ENCODE measurements at places on chromosomes 7 and 10.

GRCh38 chr7:4549681-4550080, 132.4 kb upstream of the FOXK1 start:
- no peak for DNase-seq

DNA sequence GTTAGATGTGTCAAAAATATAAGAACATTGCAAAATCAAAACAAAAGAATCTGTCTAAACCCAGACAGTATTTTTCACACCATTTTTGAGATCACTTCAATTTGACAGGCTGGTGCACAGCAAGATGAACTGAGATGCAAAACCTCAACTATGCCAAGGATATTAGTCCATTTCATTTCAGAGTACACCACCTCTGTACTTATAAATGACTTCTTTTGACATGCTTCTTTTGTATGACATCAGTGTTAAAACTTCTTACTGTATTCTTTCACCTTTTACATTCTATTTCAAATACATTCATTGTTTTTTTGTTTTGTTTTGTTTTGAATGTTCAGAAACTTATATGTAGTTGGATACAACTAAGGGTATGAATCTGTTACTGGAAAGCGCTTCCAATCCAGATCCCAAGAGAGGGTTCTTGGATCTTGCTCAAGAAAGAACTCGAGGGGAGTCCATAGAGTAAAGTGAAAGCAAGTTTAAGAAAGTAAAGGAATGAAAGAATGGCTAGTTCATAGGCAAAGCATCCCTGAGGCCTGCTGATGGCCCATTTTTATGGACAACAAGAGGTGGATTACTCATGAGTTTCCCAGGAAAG, 23.5 kb upstream of the GPR141 start:
- no peak for DNase-seq

GRCh38 chr10:8306685-8307364, 252.3 kb downstream of the GATA3 start:
- no peak for DNase-seq

DNA sequence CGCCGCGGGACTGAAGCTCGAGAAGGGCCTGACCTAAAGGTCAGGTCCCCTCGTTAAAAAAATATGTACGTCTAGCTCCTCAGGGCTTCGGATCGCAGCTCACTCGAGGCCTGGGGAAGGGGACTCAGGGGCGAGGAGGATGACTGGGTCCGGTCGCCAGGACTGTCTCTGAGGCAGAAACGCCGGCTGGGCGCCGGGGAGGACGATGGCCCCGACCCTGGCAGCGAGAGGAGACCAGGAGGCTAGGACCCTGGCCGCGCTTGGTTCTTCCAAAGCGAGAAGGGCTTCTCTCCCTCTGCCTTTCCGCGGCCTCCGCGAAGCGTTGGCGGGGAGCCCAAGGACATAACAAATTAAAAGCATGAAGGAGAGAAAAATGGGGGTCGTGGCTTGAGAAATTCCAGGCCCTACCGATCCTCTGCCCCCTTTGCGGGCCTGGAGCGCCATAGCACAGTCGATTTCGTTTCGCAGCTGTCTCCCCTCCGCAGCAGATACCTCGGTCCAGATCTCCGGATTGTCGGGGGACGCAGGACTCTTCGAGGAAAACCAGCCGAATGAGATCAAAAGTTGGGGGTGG, 3.1 kb downstream of the NKX2-3 start:
- no peak for DNase-seq

- no peak for DNase-seq
Measured at GRCh38 chr10:113356794-113357680, 195.8 kb upstream of the HABP2 start.

GRCh38 chr10:105783936-105784483, 1142.9 kb downstream of the SORCS3 start:
- no peak for DNase-seq

DNA sequence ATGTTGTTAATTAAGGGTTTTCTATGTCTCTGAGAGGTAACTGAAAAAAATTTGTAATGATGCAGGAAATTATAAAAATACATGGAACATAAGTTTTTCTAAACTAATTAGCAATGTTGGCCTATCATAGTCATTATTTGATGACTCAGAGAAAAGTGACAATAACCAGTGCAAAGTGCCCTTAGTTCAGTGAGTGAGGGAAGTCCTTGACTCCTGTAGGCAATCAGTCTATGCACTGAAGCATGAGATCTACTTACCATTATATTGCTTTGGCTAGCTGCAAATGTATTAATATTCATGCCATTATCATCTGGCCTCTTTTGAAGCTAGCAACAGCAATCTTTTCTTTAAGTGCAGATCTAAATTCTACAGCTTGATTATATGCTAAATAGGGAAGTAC, 40.6 kb downstream of the CCDC172 start:
- no peak for DNase-seq

GRCh38 chr7:153354071-153354470, 594.5 kb downstream of the ACTR3B start:
- no peak for DNase-seq

GRCh38 chr10:79560160-79560709, at the start of gene SFTPA2:
TSS of gene SFTPA2 (minus strand) at chr10:79560407. CDS start at chr10:79559483, 924 bp downstream.
- no peak for DNase-seq

GRCh38 chr10:67819768-67820204, 18.2 kb downstream of the DNAJC12 start:
- no peak for DNase-seq

GRCh38 chr10:81963606-81964005, 88.6 kb downstream of the NRG3 start:
- DNase-seq, result no peak

DNA sequence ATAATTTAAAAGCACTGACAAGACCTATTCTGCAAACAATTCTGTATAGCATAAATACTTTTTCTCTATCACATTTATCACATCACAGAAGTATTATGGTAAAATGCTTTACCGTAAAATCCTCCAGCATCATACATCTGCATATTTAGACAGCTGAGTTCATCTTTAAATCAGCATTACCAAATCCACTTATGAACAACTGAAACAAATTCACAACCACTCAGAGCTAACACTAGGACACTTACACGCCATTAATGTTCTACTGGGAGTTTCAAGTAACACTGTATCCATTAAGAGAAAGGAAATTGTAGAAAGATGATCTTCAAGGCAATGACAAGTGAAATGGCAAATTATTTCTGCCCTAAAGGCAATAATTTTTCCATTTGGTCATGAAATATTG, 105.7 kb upstream of the DKK1 start:
- no peak for DNase-seq

- no peak for DNase-seq
Measured at GRCh38 chr10:104391150-104391968, 37.7 kb downstream of the CFAP58 start.

DNA sequence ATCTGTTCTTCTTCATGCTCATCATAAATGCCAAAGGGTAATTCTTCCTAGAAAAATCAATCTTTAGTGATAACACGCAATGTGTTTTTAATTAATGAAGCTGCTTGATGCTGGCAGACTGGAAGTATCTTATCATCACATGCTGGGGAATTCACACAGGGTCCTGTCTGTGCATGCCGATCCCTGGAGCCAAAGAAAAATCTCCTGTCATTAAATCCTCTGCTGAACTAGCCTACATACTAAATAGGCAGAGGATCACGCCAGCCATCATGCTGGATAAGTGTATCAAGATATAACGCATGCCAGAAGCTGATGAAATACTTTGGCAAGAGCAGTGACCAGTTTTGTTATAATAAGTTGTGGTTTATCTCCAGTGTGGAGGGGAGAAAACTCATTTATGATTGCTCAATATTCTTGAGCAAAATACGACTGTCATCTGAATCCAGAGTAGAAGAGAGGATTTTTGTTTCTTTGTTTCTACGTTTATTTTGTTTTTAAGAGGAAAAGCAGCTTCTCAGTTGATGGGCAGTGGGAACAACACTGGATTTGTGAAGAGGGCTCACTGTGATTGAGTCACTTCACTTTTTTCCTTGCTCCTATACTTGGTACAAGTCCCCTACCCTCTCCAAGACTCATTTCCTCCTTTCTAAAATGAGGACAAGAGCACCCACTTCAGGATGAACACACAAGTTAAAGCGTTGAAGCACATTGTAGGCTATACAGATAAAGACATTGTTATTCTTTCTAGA, 649.1 kb downstream of the TNS3 start:
- no peak for DNase-seq

DNA sequence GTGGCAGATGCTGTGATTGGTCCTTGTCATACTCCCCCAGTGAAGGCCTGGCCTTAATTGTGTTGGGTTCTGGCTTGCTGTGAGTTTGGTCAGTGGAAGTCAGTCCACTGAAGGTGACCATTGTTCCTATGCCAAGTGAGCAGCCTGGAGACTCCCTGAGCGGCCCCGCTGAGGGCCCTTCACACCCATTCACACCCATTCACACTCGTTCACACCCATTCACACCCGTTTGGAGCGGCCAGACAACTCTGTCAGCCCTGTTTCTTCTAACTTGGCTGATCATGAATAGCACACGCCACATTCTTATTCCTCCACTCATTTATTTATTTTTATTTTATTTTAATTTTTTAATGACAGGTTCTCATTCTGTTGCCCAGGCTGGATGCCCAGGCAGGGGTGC, 61.5 kb downstream of the C10orf120 start:
- no peak for DNase-seq

- no peak for DNase-seq
Measured at GRCh38 chr10:94851263-94851662, 87.2 kb upstream of the CYP2C9 start.

DNA sequence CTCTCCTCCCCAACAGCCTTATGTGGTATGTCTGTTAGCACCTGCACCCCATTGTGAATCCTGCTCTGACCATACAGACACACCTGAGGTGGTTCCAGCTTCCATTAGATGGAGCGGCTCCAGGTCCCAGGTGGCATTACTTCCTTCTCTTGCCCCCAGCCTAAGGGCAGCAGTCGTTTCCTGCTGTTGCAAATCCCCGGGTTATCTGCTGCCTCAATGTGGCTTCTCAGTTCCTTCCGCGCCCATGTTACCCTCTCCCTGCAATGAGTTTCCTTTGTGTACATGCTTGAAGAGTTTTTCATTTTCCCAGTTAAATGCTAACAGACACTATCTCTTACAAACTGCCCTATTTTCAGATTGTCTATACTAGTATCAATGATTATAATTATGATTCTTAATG, 62.8 kb upstream of the PRKCQ start:
- DNase-seq, result no peak

GRCh38 chr7:122438006-122438405, 133.5 kb upstream of the FEZF1 start:
- DNase-seq, result no peak

DNA sequence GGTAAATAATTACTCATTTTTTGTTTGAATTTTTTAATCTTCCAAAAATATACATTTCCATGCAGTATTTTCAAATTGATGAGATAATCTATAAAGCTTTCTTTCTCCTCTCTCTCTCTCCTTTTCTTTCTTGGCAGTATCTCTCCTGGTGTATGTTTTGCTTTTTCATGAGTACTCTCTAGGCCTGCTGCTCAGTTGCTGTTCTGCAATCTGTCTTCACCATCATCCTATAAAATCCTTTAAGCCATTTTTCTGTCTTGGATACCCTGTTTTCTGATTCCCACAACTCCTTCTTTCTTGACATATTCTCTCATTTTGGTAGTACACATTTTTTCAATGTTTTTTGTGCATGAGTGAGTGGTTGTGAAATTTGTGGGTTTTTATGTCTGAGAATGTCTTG, 1558.1 kb upstream of the LRRTM3 start:
- no peak for DNase-seq

DNA sequence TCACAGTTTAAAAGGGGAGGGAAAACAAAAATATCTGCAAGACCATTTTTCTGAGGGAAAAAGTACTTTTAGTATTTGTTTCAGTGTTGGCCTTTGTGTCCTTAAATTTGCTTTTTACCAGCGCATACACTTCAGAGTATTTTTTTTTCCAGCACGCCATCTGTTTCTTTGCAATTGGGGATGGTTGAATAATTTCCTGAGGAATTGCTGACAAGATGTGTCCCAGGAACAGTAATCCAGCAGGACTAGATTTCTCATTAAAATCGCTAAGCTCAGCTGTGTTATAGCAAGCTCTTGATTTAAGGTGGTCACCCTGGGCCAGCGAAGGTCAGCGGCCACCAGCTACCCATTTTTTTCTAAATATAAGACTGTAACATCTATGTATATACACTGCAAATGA, 156.9 kb upstream of the RHOBTB1 start:
- DNase-seq, result no peak

GRCh38 chr7:5687936-5688630, 93.4 kb downstream of the RNF216 start:
- no peak for DNase-seq

- DNase-seq, result no peak
Measured at GRCh38 chr7:141698247-141699015, 3.5 kb downstream of the DENND11 start.

GRCh38 chr7:51082096-51082840, 234.3 kb downstream of the COBL start:
- DNase-seq, result no peak

GRCh38 chr7:19215412-19215811, 70.2 kb upstream of the FERD3L start:
- no peak for DNase-seq

DNA sequence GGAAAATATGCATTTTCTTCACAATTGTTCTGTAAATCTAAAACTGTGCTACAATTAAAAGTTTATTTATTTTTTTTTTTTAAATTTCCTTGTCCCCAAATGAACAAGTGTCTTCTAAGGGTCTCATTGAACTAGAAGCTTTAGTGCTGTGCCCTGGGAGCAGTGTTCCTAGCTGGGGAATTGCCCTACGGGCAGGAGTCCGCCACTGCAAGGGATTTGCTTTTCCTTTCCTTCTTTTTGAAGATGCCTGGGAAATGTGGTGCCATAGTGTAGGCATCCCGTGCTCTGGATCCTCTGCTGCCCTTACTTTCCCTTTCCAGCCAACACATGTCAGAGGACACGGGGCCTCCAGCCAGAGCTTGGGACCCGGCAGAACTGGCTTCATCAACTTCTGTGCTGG, 177.1 kb upstream of the CTBP2 start:
- no peak for DNase-seq

- DNase-seq, result no peak
Measured at GRCh38 chr7:101833799-101834198, 16.4 kb downstream of the CUX1 start.
